Stimulated activated CD8-positive, alpha-beta memory T cell treated with anti-CD3 and anti-CD28 coated beads, Interleukin-12 subunit alpha, Interleukin-12 subunit beta, amount 100 ng/mL, for 1 hour (primary cell): ENCODE measurements at places on chromosomes 3 and 15.
A peak's percentile ranks its signal among the peaks of the same experiment; 100 is the strongest.

GRCh38 chr3:160981217-160981938 is 123.8 kb downstream of the B3GALNT1 start:
- no peak for DNase-seq

DNA sequence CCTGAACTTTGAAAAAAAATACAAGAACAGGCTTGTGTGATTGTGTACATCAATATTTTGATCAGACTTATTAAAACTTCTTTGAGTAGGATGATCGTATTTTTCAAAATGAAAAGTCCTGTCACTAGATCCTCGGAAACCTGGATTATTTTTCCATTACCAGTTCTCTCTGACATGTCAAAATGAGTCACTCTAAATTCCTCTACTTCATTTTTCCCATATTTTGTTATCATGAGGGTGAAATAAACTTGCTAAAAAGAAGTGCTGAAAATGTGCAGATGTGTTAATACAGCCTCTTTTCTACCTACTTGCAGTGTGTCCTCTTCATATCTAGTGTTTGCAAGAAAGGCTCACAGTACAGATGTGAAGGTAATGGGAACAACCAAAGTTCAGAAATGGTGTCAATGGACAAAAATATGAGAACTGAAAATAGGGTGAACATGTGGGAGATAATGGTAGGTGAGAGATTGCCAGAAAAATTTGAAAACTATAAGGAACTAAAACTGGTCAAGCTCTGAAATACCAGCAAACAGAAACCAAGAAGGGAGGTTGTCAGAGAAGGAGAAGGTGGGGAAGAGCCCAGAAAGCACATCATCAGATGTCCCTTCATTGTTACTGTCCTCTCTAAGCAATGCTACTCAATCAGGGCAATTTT is 108.2 kb downstream of the EOMES start:
- DNase-seq, result no peak

- no peak for DNase-seq
Observed at GRCh38 chr15:88538972-88539371, 7.5 kb downstream of the DET1 start.

- no peak for DNase-seq
Observed at GRCh38 chr3:179410331-179410730, 40.9 kb downstream of the GNB4 start.

DNA sequence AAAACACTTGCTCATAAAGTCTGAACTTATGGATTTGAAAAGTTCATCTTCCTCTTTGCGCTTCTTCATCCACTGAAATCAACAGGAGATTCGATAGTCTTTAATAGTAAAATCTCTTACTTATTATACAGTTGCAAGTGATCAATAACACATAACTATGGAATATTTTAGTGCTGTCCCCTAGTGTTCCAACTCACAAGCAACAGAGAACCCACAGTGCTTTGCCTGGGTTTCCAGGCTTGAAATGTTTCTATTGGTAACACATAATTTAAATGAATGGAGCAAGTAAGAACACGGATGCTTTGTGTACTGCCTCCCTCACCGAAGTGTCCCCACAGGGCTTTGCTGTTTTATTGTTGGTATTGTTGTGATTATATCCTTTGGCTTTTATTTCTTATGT is 93.5 kb downstream of the WDR72 start:
- no peak for DNase-seq

- DNase-seq, result no peak
Observed at GRCh38 chr3:72439321-72440183, 408.7 kb downstream of the SHQ1 start.

DNA sequence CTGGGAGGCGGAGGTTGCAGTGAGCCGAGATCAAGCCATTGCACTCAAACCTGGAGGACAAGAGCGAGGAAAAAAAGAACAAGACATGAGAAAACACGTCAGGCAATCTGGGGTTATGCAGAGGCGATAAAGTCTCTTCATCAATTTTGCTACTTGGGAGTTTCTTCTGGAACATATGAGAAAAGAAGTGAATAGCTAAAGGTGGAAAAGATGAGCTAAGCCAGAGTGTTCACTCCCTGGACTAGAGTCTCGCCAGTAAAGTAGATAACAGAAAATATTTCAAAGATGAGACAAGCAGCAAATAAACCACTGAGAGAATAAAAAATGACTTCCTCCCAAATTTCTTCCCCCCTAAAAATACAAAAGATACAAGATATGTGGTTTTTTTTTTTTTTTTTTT is 188.4 kb upstream of the HES1 start:
- DNase-seq, result no peak

- no peak for DNase-seq
Observed at GRCh38 chr15:67465196-67465952, 55.6 kb upstream of the C15orf61 start.

DNA sequence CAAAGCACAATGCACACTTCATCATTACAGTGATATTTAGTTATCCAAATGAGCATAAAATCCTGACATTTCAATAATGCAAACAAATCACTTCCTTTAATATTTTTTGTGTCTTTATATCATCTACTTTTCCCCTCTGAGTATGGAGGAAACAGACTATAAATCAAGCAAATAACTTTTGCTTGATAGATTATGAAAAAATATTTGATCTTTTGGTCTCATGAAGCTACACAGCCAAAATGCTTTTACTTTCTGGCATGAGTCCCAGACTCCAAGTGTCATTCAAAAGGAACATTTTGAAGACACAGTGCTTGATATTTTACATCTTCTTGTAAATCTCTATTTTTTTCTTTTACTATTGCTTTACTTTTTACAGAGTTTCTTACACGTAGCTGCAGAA is 215.3 kb upstream of the ROBO1 start:
- no peak for DNase-seq

- no peak for DNase-seq
Observed at GRCh38 chr3:96294143-96294542, 520.3 kb upstream of the EPHA6 start.

- no peak for DNase-seq
Observed at GRCh38 chr15:64699751-64700388, 75.5 kb downstream of the RBPMS2 start.

DNA sequence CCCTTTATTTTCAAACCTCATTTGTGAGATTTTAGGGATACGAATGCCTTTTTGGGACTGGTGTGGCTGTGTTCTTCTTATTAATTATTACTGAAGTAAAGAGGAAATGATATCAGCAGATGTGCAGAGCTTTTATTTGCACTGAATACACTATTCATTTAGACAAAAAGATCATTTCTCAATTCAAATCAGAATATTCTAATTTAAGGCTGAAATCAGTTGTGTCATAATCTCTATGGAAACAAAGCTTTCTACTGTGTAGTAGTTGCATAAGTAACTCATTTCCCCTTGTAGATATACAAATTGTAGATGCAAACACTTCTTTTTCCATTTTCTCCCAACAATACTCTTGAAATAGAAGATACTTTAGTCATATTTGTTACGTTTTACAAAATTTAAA is 56.0 kb downstream of the PDE8A start:
- no peak for DNase-seq

DNA sequence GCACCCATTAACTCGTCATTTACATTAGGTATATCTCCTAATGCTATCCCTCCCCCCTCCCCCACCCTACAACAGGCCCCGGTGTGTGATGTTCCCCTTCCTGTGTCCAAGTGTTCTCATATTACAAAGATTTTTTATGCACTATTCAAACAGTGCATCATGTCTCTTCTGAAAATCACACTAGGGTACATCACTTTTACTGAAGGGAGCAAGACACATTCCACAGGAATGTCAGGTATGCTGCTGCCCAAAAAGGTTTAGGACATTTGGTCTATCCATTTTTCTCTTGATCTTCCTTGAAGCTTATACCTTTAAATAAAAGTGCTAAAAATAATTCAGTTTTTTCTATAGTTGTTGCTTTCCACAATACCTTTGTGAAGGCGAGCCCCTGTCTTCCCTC is 9.2 kb upstream of the EPHA3 start:
- DNase-seq, result no peak

DNA sequence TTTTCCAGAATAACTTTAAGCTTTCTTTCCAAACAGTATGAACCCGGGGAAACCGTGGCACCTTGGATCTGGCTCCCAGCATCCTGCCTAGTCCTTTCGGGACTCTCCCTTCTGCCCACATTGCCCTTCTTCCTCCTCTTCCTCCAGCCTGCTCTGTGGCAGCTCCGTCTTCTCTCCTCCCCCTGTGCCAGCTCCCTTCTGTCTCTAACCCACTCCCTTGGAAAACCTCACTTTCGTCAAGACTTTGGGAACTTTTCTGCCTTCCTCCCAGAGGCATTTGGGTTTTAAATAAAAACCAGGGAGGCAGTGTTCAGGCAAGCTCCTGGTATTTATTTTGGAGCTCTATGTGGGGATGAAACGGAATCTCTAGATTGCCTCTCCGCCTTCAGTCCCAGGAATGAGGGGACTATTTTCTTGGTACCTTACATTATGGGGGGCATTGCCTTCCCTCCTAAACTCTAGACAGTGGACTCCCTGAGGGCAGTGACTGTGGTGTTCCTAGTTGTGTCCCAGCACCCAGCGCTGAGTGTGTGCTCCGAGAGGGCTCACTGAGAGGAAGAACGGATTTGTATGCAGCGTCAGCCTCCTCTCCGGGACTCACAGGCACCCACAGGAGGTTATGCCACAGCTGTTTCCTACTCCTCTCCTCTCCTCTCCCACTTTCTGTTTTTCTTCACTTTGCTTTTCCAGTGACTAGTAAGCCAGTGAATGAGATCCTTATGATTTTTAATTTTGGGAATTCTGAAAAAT is 105.4 kb upstream of the MRPS22 start:
- DNase-seq, result no peak

DNA sequence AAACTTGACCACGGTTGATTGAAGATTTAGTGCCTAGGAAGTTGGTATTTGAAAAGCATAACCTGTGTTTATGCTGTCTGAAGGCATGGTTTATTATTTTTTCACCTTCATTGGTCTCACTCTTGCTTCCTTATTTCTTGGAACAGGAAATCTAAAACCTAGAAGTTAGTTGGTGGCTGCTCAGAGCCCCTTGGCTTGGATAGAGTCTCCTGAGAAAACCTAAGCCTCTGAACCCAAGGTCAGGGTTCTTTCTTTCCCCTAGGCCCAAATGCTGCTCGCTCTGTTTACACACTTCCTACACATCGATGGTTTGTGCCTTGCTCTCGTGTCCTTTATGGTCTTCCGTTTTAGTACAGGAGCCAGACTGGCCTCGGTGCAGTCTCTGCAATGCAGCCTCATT is 82.2 kb downstream of the TRAK1 start:
- no peak for DNase-seq

DNA sequence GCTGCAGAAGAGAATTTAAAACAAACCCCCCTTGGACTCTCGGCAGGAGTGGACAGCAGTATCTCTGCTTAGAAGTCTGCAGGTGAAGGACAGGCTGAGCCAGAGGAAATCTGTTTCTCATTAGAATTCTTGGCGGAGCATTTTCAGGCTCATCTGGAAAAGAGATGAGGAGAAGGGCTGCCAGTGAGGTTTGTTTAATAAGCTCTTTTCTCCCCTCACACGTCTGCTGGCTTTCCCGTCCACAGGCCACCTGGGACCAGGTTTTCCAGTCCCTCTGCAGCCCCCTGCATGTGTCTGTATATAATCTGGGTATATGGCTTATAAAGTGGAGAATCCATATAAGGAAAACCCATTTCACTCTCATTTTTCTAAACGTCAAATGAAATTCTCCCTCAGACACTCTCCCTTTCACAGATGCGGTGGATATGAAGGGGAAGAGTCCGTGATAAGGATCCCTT is 155.4 kb upstream of the TPM1 start:
- DNase-seq, result no peak

- DNase-seq, result no peak
Observed at GRCh38 chr3:151866711-151867410, 6.6 kb upstream of the SUCNR1 start.

DNA sequence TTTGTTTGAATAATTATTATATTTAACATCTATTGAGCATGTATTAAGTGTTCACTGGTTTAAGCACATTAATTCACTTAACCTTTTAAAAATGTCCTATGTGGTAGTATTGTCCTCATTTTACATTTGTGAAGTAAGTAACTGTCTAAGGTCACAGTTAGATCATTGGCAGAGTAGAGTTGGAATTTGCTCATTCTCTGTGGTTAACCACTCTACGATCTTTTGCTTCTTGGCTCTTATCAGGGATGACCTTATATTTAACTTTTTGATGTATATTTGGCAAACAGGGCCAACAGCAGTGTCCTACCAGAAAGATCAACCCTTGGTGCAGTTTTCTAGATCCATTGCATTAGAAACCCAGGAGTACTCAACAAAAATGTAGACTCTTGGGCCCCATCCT is 34.0 kb downstream of the PXK start:
- no peak for DNase-seq

DNA sequence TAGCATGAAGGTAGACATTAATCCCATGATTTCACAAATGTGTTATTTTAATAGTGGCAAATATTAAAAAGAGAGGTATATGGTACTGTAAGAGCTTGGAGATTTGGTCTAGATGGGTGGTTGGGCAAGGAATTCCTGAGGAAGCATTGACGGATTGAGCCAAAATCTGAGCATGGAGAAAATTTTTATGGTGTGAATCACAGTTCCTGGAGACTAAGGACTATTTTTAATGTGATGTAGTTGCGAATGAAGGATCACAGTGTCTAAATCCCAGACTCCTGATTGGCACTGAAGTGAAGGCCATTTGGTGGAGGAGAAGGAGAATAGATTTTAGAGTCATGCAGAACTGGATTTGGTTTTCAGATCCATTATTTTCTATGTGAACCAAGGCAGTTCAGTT is 188.7 kb upstream of the FEZF2 start:
- DNase-seq, result no peak

GRCh38 chr15:60026555-60026954 is 22.4 kb downstream of the FOXB1 start:
- no peak for DNase-seq

DNA sequence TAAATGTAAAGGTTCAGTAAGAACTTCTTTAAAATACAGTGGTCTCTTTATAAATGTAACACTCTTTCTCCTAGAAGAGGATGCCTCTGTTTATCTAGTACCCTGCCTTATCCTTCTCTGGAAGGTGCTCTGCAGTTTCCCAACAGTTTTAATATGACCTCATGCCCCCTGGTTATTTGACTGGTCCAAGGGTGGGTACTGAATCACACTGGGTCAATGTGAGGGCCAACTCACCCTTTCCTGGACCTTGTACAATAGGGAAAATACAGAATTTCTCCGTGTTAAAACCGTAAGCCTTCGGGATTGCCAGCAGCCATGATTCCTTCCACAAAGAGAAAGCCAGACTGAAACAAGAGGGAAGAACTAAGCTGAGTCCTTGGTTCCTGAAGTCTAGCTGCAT is 9.2 kb downstream of the DCBLD2 start:
- no peak for DNase-seq

- no peak for DNase-seq
Observed at GRCh38 chr3:183539811-183540210, 15.7 kb downstream of the KLHL6 start.

DNA sequence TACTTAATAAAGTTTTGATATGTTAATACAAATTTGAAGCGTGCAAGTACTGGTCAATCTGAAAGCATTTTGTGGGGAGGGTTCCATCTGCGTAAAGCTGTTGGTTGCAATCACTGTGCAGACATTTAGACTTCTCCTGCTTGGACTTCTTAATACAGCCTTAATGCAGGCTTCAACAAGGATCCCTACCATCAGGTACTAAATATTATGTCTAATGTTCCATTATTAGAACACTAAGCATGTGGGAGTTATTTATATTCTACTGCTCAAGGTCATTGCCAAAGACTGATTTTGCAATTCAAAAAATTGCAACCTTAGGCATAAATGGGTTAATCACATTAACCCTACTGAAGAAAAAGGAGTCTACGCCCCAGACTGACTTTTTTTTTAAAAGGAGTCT is 73.9 kb upstream of the MYO5C start:
- no peak for DNase-seq

- peak; percentile 34 for DNase-seq
Observed at GRCh38 chr15:51649659-51650521, 27.3 kb upstream of the DMXL2 start.
